ENCODE measurements at places on chromosomes 6 and 20.

DNA sequence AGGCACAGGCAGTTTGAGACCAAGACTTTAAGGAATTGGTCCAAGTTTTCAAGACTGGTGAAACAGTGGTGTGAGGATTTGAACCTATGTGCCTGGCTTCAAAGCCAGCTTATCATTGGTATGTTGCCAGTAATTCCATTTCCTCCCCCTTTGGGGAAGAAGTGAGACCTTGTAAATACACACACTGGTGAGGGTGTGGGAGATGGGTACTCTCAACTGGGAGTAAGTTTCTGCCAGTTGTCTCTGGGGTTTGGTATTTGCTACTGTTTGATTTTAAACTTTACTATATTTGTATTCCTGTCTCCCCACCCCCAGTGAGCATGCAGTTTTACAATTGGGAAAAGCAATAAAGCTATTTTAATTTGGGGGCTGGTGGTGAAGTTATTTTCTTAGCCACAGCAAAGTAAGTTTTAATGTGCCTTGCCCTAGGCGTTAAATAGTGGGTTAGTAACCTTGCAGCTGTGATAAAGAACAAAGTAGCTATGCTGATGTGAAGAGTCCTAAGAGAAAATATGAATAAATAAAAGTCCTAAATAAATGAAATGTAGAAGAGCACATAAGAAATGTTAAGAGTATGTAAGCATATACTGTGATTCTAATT lies 31.0 kb downstream of the SNX9 start:
- no peak for DNase-seq

DNA sequence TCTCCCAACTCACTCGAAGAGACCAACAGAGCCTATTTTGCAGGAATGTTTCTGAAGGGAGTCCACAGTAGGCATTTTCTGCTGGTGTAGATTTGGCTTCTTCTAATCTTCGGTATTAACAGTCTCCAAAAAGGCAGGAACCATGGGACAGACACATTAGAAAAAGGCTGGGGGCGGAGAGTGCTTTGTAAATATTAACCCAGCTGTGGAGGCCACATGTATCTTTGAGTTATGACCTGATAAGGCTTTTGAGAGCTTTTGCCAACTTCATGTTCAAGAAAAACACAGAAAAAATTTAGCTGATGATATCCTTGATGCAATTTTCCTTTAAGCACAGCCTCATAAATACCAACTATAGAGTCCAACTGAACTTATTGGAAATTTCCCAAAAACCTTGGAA lies 119.4 kb upstream of the TSHZ2 start:
- no peak for DNase-seq

GRCh38 chr6:110650755-110651154 lies 164.5 kb downstream of the CDK19 start:
- no peak for DNase-seq

GRCh38 chr20:15205719-15206118 lies 868.3 kb upstream of the FLRT3 start:
- no peak for DNase-seq

- no peak for DNase-seq
These were observed 11.6 kb upstream of the MTG2 start for GRCh38 chr20:62171245-62171644.

- DNase-seq: no peak
These were observed 295.2 kb downstream of the QKI start for GRCh38 chr6:163709693-163710092.

DNA sequence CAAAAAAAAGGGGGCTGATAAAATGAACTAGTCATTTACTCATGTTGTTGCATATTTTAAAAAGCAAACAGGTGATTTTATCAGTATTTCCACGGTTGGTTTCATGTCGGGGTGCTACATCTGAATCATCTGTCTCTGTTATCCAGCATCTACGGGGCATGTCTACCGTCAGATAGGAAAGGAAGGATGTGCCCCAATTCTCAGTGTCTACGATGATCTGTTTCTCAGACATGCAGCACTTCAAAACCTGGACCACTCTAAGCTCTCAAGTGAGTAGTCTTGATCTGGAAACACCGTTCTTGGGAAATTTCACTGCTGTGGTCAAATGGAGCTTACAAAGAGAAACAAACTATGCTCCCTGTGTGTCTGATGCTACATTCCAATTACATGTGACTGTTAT lies 240.3 kb upstream of the TAB2 start:
- DNase-seq: no peak

GRCh38 chr6:20353134-20353533 lies 48.5 kb upstream of the E2F3 start:
- no peak for DNase-seq

- DNase-seq: no peak
These were observed 117.1 kb downstream of the GRM4 start for GRCh38 chr6:34028691-34029360.

DNA sequence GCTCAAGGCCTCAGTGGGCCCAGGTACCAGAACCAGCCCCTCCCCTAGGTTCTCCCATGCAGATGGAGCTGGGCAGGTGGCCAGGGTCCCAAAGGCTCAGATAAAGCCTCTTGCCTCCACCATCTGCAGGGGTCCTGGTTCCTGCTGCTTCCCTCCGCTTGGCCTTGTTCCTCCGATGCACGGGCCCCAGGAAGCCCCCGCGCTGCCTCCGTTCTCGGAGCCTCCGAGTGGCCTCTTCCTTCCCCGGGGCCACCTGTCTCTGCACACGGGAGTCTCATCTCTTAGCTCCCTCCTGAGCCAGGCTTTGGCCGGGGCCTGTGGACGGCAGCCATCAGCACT lies 1.9 kb upstream of the PTK6 start:
- no peak for DNase-seq

GRCh38 chr6:30227763-30228487 lies 14.7 kb upstream of the TRIM26 start:
- no peak for DNase-seq

GRCh38 chr6:47670851-47671250 lies 27.5 kb upstream of the ADGRF4 start:
- DNase-seq: no peak

DNA sequence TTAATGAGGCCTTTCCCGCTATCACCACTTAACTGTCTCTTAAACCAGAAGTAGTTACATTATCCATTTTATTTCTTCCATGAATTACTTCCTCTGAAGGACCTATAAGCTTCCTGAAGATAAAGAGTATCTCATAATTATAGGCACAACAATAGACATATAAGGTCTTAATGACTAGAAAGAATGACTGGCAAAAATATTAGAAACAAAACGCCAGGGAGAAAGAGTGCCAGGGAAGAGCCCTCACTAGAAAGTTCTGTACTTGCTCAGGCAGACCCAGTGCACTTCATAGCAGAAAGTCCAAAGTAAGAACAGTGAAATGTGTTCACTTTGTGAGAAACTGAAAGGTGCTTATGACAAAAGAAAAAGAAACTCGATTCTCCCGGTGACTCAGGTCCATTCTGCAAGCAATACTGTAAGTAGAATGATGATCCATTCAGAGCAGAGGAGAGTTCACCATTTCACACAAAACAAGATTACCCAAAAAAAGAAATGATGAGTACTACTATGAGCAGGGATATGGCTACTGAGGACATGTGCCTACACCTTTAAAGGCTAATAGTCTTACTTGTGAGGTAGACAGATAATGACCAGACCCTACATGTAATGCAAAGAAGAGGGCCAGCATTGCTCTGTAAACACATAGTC lies 5.5 kb downstream of the ZNF334 start:
- no peak for DNase-seq

GRCh38 chr6:3061501-3061941 lies 6.8 kb upstream of the RIPK1 start:
- no peak for DNase-seq

- DNase-seq: no peak
These were observed 11.8 kb upstream of the IBTK start for GRCh38 chr6:82259389-82259788.

DNA sequence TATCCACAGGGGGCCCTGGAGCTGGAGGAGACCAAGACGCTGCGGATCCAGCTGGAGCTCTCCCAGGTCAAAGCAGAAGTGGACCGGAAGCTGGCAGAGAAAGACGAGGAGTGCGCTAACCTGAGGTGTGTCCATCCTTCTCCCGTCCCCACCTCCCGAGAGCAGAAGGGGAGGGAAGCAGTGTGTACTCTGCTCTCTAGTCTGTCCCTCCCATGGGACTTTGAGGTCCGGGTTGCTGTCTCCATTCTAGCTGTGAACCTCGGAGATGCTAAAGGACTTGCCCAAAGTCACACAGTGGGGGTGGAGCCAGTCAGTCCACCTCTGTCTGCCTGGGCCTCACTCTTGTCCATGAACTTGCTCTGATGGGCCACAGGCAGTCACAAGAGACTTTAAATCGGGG lies 44.1 kb downstream of the MYH7B start:
- no peak for DNase-seq

DNA sequence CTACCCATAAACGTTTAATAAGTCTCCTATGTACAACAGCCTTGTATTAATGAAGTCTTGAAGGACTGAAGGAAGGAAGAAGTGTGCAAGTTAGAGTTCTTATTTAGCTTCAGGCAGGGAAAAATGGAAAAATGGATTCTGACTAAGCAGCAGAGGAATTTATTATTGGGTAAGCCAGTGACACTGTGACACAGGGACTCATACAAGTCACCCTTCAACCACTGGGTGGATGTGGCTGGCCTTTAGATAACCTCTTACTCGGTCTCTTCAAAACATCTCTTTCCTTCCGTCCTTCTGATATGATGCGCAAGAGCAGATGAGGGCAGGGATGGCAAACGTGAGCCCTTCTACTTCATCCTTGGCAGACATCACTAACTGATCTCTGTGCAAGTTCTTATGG lies 145.6 kb downstream of the DHX35 start:
- no peak for DNase-seq

- DNase-seq: no peak
These were observed 12.0 kb downstream of the TASP1 start for GRCh38 chr20:13626724-13627123.

GRCh38 chr6:36836111-36837021 lies 2.9 kb downstream of the CPNE5 start:
- no peak for DNase-seq

- DNase-seq: no peak
These were observed 729 bp downstream of the ATG5 start for GRCh38 chr6:106324726-106325335.

DNA sequence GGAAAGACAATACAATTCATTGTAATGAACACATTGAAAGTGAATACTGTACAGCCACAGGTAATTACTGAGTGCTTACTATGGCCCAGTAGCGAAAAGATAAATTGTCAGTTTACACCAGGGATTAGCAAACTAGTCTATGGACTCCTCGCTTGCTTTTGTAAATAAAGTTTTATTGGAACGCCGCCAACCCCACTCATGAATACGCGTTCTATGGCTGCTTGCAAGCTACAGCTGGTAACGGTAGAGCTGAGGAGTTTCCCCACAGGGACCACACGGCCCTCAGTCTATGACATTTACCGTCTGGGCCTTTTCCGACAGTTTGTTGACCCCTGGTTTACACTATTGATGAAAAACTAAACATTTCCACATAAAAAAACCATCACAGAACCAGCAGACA lies 24.2 kb downstream of the LAMA5 start:
- DNase-seq: no peak

DNA sequence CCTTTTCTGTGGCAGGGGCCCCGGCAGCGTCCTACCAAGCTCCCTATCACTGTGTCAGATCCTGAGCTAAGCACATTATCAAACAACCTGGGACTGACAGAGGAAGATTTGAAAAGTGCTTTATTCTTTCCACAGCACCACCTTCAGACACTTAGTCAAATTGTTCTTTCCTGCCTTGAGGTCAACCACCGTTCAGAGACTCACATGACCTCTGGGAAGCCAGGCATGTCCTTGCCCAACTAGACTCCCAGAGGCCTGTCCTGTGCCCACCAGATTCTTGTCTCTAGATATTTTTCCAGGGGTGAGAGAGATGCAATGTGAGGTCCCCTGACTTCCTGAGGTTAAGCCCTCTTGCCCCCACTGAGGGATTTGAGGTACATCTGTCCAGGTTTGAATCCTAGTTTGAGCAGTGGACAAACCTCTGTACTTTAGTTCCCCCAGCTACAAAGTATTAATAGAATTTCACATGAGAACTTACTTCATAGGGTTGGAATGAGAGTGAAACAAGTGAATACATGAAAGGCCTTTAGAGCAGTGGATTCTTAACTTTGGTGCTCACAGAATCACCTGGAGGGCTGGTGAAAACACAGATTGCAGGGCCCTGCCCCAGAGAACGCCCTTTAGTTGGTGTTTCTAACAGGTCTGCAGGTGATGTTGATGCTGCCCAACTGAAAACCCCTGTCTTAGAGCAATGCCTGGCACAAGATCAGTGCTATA lies 179.8 kb downstream of the CLIC5 start:
- DNase-seq: no peak

DNA sequence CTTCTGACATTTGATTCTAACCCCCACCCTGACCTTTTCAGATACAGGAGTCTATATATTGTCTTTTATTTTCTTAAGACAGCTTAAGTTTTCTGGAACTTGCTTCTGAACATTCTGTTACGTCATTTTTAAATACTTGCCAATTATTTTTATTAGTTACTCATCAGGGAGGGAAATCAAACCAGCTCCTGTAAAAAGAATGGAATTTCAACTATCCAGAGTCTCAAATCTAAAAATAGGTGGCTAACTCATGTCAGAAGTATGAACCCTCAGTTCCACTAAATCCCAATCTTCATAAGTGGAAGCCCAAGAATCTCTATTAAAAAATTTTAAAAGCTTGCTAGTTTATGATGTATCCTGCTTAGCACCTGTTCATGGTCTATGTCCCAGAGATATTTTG lies 900.0 kb downstream of the KIF16B start:
- DNase-seq: no peak

DNA sequence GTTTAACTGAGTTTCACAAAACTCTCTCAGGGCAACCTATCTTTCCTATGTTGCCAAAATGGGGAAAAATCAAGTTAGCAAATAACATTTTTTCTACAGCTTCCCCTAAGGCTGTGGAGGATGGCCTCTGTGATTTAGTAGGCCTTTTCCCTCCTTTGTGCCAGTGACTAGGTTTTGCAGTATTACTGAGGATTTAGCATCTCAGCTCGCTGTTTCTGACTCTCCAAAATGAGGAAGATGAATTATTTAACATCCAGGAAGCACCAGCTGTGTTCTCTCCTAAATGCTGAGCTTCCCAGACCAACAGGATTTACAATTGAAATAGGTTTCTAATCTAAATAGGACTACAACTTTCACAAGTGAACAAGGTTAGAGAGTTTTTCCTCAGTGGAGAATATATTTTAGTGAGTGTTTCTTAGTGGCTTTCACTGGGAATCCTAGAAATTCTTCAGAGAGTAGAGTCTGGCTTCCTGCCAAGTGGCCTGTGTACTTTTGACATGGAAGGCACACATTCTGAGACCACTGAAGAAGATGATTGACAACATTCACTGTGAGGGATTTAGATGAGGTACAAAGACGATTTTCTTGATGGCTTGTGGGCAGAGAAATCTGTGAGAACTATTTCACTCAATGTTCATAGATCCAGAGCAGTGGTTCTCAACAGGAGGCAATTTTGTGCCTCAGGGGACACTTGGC lies 62.4 kb downstream of the PTCHD4 start:
- no peak for DNase-seq

GRCh38 chr20:889106-889505 lies 27.0 kb downstream of the ANGPT4 start:
- DNase-seq: no peak

DNA sequence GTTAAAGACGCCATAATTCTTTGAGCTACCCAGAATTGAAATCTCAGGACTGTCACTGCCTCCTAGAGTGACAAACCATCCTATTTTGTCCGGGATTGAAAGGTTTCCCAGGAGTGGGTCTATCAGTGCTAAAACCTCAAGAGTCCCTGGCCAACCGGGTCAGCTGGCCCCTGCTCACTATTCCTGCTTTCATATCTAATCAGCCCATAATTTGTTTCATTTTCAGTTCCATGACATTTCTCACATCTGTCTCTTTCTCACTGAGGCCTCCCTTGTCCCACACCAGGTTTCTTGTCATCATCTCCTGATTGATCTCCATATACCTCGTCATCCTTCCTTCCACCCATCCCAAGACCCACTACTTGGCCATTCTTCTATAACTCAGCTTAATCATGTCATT lies 98.2 kb downstream of the SLC35B3 start:
- DNase-seq: no peak
